ENCODE measurements at places on chromosomes 7 and 10.

- no peak for DNase-seq
Measured at GRCh38 chr7:339696-340095, 49.7 kb downstream of the FOXL3 start.

DNA sequence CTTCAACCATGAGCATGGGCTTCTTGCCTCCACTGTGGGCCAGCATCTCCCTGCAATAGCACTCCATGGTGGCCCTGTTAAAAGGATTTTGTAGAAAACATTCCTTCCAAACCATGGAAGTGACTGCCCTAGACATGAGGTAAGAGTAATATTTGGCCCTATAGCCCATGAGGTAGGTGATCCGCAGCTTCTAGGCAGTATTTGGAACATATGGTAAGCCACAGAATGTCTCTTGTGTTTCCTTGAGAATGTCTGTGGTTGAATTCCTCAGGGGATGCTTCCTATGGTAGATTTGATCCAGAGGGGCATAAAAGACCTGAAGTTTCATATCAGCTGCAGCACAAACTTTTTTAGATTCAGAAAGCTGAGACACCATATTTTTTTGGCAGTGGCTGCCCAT lies 54.9 kb downstream of the TMEM168 start:
- DNase-seq = no peak

DNA sequence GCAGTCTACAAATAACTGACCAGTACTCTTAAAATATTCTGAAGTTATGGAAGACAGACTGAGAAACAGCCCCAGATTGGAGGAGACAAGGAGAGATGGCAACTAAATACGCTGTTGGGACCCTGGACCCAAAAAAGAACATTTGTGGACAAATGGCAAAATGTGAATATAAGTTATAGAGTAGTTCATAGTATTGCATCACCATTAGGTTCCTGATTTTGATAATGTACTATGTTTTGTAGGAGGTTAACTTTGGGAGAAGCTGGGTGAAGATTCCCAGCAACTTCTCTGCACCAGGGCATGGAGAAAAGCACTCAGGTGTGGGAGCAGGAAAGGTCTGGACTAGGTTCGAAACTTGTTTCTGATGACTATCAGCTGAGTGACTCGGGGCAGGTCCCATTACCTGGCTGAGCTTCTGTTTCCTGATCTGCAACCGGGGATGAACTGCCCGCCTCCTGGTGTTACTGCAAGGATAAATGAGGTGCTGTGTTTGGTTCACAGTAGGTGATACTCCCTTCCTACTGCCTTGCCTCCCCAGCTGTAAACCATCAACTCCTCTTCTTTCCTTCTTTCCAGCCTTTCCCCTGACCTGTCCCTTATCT lies 48.2 kb downstream of the EEPD1 start:
- DNase-seq = no peak

- DNase-seq = no peak
Measured at GRCh38 chr7:143931739-143932138, 3.3 kb upstream of the OR2F2 start.

GRCh38 chr10:78290131-78290750 lies 256.6 kb downstream of the RPS24 start:
- no peak for DNase-seq

- DNase-seq = no peak
Measured at GRCh38 chr10:133139551-133140065, 20.4 kb upstream of the KNDC1 start.

- DNase-seq = no peak
Measured at GRCh38 chr7:100602889-100603725, 944 bp downstream of the PCOLCE start.

DNA sequence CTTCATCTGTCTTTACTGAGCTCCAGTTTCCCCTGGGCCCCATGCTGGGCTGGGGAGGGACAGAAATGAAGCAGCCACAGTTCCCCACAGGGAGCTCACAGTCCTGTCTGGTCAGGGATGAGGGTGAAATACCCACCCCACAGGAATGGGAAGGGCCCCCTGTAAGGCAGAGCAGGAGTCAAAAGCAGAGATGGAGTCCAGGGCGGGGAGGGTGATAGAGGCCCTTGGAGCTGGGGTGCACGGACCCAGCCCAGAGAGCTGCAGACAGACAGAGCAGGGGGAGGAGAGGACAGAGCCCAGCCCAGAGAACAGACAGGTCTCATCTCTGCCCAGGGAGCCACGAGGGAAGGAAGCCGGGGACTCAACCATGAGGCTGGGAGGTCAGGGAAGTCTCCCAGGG lies 34.9 kb upstream of the ZNF488 start:
- DNase-seq = no peak

DNA sequence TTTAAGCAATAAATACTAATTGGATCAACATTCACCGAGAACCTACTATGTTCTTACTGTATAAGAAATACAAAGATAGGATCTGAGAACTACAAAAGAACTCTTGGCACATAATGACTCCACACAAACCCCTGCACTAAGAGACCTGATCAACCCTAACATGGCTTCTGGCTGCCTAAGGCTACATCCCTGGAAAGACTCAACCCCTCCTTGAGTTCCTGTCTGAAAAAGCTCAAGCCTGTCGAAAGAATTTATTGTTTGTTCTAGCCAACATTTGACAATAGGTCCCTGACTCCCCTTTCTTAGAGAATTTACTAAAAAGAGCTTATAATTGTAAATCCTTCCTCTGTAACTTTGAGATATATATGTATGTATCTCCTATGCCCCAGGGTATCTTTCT lies 125.3 kb upstream of the SGCE start:
- no peak for DNase-seq

GRCh38 chr7:7427363-7427762 lies 108.3 kb downstream of the COL28A1 start:
- DNase-seq = no peak

- no peak for DNase-seq
Measured at GRCh38 chr10:12540341-12540781, 191.0 kb downstream of the CAMK1D start.

- DNase-seq = no peak
Measured at GRCh38 chr7:31679574-31680305, 7.3 kb upstream of the PPP1R17 start.

GRCh38 chr10:117663750-117664149 lies 121.2 kb downstream of the EMX2 start:
- DNase-seq = no peak

GRCh38 chr7:152072421-152072820 lies 46.9 kb downstream of the GALNT11 start:
- DNase-seq = no peak

- no peak for DNase-seq
Measured at GRCh38 chr7:2253525-2254244, 11.7 kb downstream of the NUDT1 start.

GRCh38 chr7:43781726-43782607 lies 23.5 kb downstream of the BLVRA start:
- DNase-seq = no peak

- no peak for DNase-seq
Measured at GRCh38 chr10:52249850-52250395, 64.2 kb upstream of the DKK1 start.

GRCh38 chr7:132859199-132859598 lies 222.7 kb downstream of the CHCHD3 start:
- no peak for DNase-seq

DNA sequence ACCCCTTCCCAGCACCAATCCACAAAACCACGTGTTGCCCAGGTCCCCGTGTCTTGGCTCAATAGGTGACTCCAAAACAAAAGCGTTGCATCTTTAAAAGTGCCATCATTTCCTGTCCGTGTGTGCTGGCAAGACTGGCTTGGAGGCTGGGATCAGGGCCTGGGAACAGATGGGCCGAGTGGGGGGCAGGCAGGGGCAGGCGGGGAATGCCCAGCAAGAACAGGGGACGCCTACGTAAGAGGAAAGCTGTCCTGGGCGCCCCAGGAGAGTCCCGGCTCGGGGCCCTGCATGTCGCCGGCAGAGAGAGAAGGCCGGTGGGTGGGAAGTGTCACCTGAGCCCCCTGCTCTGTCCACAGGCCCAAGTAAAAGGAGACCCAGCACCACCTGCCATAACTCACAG lies 86.5 kb downstream of the PAXIP1 start:
- no peak for DNase-seq

GRCh38 chr7:101265622-101266516 lies 21.0 kb upstream of the FIS1 start:
- no peak for DNase-seq

- no peak for DNase-seq
Measured at GRCh38 chr7:47942132-47942531, 6.1 kb downstream of the PKD1L1 start.

DNA sequence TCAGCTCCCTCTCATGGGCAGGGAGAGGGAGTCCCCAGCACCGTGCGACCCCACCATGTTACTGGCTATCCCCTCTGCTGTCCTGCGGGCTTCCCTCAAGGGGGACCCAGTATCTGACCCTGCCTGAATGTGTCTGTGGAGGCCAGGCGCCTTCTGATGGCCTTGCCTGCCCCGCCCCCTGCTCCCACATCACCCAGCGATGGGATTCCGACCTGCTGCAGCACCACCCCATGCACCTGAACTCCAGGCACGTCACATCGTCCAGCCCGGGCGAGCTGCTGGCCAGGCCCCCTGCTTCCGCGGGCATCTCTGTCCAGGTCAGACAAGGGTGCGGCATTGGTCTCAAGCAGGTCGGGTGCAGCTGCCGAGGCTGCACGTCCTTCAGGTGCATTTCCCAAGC lies 19.0 kb downstream of the LRRC27 start:
- no peak for DNase-seq

- DNase-seq = no peak
Measured at GRCh38 chr7:150895809-150896208, 43.5 kb downstream of the AOC1 start.

GRCh38 chr10:53528974-53529373 lies 756.4 kb upstream of the MBL2 start:
- no peak for DNase-seq

DNA sequence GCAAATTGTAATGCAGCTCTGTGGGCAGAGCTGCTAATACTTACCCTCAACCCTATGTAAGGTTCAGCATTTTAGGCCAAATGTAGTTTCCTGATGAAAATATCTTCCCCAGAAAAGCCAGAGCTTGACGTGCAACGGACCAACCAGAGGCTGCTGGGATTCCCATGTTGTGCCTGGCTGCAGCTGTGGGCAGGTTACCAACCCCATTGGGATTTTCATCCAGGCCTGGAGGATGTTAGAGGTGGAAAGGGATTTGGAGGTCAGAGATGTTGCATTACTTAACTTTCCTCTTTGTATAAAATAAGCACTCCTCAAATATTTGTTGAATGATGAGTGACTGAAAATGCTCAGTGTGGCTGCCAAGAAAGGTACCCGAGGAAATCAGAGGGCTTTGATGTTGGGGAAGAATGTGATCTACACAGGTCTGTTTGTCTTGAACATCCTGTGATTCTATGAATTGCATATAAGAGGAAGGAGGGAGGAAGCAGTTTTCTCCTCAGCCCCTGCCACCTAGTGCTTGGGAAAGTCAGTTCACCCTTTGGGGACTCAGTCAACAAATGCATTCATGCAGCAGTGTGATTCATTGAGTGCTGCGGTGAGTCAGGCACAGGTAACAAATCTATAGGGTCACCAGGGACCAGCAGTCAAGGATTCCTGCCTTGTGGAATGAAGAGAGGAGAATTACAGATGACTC lies 487.2 kb downstream of the RPS24 start:
- DNase-seq = no peak

DNA sequence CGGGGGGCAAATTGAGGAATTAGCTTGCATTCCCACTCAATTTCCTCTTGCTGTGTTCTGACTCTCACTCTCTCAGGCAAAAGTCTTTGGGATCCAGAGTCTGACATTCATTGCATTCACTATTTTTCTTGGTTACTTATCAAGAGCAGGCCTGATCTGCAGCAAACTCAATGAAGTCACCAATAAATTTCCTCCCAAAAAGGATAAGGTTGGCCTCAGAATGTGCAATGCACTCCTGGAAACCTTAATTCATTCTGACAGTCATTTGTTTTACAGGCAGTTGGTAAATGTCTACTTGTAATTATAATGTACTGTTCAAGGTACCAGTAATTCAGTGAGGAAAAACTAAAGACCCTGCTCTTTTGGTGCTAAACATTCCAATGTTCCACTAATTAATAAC lies 6.3 kb upstream of the DGKI start:
- no peak for DNase-seq

DNA sequence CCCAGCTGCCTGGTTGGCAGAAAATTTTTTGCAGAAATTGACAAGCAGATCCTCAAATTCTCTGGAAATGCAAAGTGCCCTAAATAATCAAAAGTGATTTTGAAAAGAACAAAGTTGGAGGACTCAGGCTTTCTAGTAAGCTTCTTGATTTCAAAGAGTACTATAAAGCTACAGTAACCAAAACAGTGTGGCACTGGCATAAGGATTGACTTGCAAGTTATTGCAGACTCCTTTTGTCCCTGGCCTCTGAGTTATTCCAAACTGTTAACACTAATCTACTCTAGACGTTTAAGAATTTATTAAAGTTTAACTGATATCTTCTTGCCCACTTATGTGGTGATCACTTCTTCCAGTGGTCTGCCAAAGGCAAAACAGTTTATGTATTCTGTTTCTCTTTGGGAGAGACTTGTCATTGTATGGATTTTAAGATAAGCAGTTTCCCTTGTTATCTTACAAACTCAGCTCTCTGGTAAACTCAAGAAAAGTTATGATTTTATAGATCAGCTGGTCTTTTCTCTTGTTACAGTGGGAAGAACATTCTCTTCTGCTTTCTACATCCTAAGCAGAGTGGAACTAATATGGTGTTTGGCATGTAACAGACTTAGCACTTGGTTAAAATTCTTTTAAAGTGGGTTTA lies 41.4 kb downstream of the LOXL4 start:
- no peak for DNase-seq

DNA sequence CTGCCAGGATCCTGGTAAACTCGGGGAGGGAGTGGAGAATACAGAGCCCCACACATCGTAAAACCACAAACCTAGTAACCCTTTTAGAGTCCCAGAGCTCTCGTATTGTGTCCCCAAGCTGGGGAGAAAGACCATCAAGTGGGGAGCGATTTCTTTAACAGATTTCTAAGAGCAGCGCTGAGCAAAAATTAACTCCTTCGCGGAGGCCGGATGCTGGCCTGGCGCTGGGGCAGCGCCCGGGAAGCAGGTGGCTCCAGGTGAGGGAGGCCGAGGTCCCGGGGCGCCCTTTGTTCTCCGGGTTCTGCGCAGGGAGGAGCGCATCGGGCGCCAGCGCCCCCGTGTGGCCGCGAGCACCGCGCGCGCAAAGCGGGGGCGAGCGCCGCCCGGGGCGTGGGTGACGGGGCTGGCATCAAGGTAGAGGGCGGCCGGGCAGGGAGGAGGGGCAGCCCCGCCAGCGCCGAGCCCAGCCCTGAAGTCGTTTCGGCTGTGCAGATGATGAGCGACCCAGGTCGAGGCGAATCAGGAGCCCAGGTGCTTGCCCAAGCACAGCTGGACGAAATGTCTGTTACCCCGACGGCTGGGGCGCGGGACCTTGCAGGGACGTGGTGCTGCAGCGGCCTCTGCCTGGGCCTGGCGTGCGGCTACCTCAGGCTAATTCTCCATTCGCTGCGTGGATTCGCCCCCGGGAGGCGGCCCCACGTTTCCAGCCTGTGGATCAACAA lies 10.4 kb upstream of the FGFR2 start:
- DNase-seq = peak; percentile 28

DNA sequence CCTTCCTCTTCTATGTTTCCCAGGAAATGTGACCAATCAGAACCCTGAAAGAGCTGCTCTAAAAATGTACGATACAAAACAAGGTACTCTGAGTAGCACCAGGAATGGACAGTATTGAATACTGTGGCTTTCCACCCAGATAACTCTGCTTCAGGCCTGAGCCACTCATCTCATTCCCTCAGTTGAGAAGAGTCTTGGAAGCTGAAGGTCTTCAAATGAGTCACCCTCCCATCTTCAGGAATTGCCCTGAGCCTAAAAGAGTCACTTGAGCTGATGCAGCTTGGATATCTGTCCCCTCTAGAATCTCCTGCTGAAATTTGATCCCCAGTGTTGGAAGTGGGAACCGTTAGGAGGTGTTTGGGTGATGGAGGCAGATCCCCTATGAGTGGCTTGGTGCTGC lies 210.4 kb downstream of the DGKI start:
- no peak for DNase-seq

GRCh38 chr7:116534790-116535189 lies 10.0 kb downstream of the CAV1 start:
- no peak for DNase-seq

Measured in stimulated activated CD4-positive, alpha-beta T cell treated with anti-CD3 and anti-CD28 coated beads, Interleukin-4, amount 100 ng/mL, for 48 hours (primary cell).